ENCODE measurements at places on chromosomes 3 and 15.

GRCh38 chr3:124320976-124321375 lies 329.1 kb upstream of the ROPN1 start:
- no peak for DNase-seq

- DNase-seq, result no peak
Measured at GRCh38 chr3:149401212-149401925, 23.9 kb upstream of the TM4SF1 start.

DNA sequence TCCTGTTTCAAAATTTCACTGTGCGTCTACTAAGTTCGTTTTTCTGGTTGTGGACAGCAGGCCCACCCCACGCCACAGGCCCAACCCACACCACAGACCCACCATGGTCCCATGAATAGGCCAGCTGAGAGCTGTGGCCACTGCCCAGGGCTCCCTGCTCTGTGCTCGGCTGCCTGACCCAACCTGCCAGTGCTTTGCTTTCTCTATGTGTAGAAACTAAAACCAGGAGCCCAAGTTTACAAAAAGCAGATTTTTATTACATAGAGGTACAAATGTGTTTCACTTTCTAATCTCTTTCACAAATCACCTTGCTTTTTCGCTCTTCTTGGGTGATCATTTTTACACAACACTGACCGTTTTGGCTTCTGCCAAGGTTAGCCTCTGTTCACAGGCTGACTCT lies 69.1 kb downstream of the HERC2 start:
- no peak for DNase-seq

- no peak for DNase-seq
Measured at GRCh38 chr3:112681822-112682325, 40.9 kb upstream of the CCDC80 start.

GRCh38 chr3:186790261-186790981 lies 7.0 kb downstream of the EIF4A2 start:
- DNase-seq, result peak; percentile 64

DNA sequence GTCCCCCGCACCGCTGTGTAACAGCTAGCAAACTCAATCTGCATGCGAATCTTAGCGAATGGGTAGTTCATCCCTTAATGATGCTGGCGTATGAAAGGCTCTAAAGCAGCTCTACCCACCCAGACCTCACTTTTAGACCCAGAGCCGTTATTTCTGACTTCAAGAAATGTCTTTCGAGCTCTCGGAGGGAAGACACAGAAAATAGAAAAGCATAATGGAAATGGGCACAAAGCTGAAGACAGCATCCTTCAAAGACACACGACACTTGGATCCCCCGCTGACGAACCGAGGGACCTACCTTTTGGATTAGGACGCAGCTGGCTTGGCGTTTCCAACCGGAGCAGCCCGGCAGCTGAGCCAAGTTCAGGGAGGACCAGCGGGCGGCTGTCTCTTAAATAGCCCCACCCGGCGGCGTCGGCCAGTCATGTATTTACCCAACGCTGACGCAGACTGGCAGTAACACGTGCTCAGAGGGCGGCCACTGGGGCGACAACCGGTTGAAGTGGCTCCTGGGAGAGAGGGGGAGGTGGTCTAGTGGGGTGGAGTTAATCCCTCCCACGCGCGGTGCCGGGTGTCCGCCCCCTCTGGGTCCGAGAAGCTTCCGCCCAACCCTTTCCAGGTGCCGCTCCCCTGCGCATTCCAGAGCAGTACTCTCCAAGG lies 1.5 kb downstream of the CCK start:
- DNase-seq, result no peak

DNA sequence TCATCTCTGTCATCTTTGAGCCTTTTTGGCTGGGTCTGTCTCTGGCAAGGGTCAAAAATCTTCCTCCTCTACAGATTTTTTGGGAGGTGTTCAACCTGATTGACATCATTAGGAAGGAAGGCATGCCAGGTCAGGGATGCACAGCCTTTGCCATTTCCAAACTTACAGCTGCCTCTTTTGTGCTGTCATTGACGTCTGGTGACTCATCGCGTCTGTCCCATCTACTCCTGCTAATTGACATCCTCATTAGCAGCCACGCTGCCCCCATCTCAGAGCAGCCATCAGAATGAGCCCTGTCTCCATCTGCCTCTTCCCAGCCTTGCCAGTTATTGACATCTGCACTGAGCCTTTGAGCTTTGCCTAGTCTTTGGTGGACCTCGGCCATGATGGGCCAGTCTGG lies 53.0 kb downstream of the PDIA5 start:
- DNase-seq, result no peak

Data from NB4 (cell line).